Osteoblast (primary cell): ENCODE measurements at places on chromosomes 1 and 21. TPM values are rescaled to one million over a fixed set of nuclear protein-coding genes. Genes with fewer than 3 reads are reported as not detected.

SERPINC1 gene
- under 0.01 TPM in 1 of 2 replicates, not detected in the other for total RNA-seq

SPATA21 gene
- total RNA-seq, result not detected in 2 replicates

OPTC gene
- total RNA-seq, result not detected in 2 replicates

FMO1 gene
- total RNA-seq, result not detected in 2 replicates

ATAD3C gene
- under 0.01 and 0.59 TPM in 2 replicates for total RNA-seq

DNA sequence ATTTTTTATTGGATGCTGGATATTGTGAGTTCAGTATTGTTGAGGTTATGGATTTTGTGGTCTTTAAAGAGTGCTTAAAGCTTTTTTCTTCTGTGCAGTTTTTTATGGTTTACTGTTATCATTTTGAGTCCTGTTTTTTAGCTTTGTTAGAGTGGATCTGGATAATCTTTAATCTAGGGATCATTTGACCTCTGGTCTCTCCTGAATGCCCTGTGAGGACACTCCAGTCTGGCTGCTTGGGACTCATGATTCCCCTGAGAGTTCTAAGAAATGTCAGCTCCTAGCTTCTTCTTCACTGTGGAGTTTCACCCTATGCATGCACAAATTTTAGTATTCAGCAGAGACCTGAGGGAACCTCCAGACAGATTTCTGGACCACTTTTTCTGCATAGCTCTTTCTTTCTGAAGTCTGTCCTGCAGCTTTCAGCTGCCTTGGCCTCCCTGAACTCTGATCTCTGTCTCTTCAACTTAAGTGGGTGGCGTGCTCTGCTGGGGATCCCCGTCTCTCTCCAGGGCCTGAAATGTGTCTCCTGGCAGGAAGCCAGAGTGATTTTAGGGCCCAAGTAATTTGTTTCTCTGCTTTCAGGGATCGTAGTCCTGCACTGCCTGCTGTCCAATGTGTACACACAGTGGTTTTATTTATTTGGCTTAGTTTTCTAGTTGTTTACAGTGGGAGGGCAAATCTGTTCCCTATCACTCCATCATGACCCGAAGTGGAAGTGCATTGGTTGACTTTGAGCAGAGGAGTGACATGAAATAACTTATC, 14.7 kb downstream of the PEX14 start:
- no peak overlapping the region for H3K4me3 ChIP-seq
- no peaks in the 10 kb centered on the region for H3K36me3 ChIP-seq
- H3K27me3 ChIP-seq, result no peaks in the 10 kb centered on the region
- no peak overlapping the region for H3K27ac ChIP-seq
- DNase-seq, result no peak
- H3K4me1 ChIP-seq, result peaks cover 5% of the 10 kb centered on the region

GRCh38 chr1:84479998-84480397, 932 bp downstream of the RPF1 start:
- peaks cover 15% of the 10 kb centered on the region for H3K27me3 ChIP-seq
- peaks cover 7% of the 10 kb centered on the region for H3K4me1 ChIP-seq
- peak overlapping the region; percentile 94 for H3K4me3 ChIP-seq
- peak overlapping the region; percentile 86 for H3K27ac ChIP-seq

GRCh38 chr1:244439391-244440032, 12.2 kb downstream of the ADSS2 start:
- no peak overlapping the region for H3K4me3 ChIP-seq
- no peak for DNase-seq
- H3K27me3 ChIP-seq, result no peaks in the 10 kb centered on the region
- H3K4me1 ChIP-seq, result peaks cover 31% of the 10 kb centered on the region
- H3K27ac ChIP-seq, result no peak overlapping the region
- no peaks in the 10 kb centered on the region for H3K36me3 ChIP-seq

DNA sequence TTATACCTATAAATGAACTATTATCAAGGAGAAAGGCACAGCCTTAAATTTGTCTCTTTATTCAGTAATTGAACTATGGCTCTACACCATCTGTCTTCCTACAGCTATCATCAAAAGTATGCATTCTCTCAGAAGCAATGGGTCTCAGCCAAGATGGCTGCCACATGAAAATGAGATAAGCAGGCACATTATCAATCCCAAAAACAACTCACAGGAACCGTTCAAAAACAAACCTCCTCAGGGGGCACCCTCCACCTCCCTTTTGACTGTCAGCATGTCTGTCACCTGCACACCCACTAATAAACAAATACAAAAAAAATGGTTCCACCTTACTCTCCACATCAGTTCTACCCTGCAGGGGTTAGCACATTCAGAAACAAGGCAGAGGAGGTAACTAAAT, 23.6 kb downstream of the KIAA0319L start:
- no peaks in the 10 kb centered on the region for H3K36me3 ChIP-seq
- no peak overlapping the region for H3K4me3 ChIP-seq
- DNase-seq, result no peak

- no peak overlapping the region for H3K27ac ChIP-seq
- no peaks in the 10 kb centered on the region for H3K27me3 ChIP-seq
- H3K4me1 ChIP-seq, result no peaks in the 10 kb centered on the region
- no peak for DNase-seq
- no peak overlapping the region for H3K4me3 ChIP-seq
- no peaks in the 10 kb centered on the region for H3K36me3 ChIP-seq
These were observed 42.9 kb upstream of the LGALS8 start for GRCh38 chr1:236480758-236481436.

DNA sequence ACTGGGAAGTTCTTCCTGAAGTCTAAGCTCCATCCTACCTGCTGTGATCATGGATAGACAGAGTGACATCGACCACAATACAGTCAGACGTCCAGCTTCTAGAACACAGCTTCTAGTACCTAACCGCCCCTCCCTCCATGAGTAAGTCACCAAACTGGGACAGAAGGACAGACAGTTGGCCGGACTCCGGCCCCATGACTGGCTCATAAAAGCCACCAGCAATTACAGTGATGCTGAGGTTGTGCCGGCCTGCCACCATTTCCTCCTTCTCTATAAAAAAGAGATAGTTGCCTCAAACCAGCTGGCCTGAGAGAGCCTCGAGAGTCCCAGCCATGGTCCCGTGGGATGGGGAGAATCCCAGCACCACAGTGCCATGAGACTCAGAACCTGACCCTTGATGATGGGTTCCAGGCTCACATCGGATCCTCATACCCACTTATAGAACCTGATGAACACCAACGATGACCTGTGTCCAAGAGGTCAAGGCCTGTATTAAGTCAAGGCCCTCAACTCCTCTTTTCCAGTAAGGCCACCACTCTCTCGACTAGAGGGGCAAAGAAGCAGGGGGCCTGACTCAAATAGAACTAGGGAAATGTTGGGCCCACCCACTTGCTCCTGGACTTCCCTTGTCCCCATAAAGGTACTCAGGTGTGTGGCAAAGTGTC, 3.4 kb downstream of the MEF2D start:
- H3K4me1 ChIP-seq, result peaks cover 59% of the 10 kb centered on the region
- H3K4me3 ChIP-seq, result peak overlapping the region; percentile 49
- H3K36me3 ChIP-seq, result peaks cover 6% of the 10 kb centered on the region
- H3K27ac ChIP-seq, result peak overlapping the region; percentile 67
- DNase-seq, result peak; percentile 75
- H3K27me3 ChIP-seq, result no peaks in the 10 kb centered on the region

DNA sequence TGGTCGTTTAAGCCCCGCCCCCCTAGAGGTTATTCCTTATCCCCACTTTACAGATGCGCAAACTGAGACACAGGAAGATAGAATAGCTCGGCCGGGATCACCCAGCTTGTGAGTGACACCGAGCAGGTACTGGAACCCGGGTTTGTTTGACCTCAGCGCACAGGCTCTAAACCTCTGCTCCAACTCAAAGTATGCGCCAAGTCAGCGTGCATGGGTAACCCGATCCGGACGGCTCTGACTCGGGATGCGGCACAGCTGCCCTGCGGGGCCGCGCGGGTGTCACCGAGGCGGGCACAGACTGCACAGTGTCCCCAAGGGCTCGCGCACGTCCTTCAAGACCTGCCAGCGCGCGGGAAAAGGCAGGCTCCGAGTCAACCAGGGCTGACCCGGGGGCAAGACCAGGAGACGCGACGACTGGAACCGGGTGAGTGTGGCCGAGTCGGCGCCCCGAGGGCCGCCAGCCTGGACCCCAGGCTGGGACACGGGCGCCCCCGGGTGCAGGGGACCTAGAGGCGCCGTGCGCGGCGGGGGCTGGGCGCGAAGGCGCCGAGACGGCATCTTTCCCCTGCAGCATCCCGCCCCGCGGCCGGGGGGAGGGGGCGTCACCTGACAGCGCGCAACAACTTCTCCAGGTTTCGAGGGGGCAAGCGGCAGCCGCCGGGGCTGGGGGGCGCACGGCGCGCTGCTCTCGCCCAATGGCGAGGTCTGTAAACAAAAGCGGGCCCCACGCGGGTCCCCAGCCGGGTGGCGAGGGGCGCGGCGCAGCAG, 101.9 kb upstream of the SOD1 start:
- peaks cover 53% of the 10 kb centered on the region for H3K27me3 ChIP-seq
- no peaks in the 10 kb centered on the region for H3K36me3 ChIP-seq
- H3K4me3 ChIP-seq, result no peak overlapping the region
- peaks cover 8% of the 10 kb centered on the region for H3K4me1 ChIP-seq
- no peak overlapping the region for H3K27ac ChIP-seq

DNA sequence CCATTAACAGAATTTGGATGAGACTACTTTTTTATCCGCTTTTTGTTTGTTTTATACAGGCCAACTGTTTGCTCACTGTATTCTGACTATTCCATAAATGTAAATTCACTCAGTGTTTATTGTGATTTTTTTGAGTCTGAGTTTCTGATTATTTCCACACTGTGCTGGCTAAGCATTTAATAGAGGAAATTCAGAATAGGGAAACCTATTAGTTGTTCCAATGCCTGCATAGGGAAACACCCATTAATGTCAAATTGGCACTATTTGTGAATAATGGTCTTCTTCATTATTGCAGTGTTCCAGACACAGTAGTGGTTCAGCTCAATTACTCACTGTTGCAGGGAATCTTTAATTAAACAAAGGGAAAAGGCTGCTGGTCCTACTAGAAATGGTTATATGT, 174.7 kb upstream of the SGIP1 start:
- no peak for DNase-seq
- no peaks in the 10 kb centered on the region for H3K27me3 ChIP-seq
- H3K36me3 ChIP-seq, result peaks cover 23% of the 10 kb centered on the region
- H3K27ac ChIP-seq, result no peak overlapping the region
- peaks cover 25% of the 10 kb centered on the region for H3K4me1 ChIP-seq

- no peak overlapping the region for H3K27ac ChIP-seq
- H3K4me3 ChIP-seq, result no peak overlapping the region
- H3K4me1 ChIP-seq, result peaks cover 2% of the 10 kb centered on the region
- DNase-seq, result no peak
- H3K27me3 ChIP-seq, result no peaks in the 10 kb centered on the region
These were observed 597.1 kb downstream of the KIF26B start for GRCh38 chr1:245751726-245752470.

GRCh38 chr1:230282157-230282556, 144.0 kb downstream of the PGBD5 start:
- no peak for DNase-seq
- no peak overlapping the region for H3K4me3 ChIP-seq
- no peak overlapping the region for H3K27ac ChIP-seq

DNA sequence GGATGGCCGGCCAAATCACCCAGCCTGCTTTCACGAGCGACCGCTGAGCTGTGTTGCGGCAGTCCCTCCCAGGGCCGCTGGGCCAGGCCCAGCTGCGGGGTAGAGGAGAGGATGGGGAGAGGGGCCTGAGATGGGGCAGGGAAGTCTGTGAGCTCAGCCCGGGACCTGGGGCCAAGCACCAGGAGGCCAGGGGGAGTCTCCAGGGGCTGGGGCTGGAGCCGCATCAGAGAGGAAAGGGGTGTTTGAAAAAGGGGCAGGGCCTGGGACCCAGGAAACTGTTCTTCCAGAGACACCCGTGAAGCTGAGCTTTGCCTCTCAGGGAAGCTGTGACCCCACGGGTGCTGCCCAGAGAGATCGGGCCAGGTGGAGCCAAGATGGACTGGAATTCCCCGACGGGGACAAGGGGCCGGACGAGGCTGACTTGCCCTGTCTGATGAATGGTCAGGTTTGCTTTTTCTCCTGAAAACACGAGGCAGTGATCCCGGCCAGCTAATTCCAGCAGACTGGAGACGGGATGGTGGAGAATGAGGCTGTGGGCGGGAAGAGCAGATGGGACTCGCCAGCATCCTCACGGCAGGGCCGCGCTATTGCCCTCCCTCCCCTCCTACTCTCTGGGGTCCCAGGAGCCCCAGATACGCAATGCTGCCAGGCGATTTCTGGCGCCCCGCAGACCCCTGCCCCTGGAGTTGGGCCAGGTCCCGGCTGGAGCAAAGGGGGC, 40.3 kb upstream of the COL18A1 start:
- H3K4me1 ChIP-seq, result peaks cover 29% of the 10 kb centered on the region
- H3K36me3 ChIP-seq, result no peaks in the 10 kb centered on the region
- DNase-seq, result peak; percentile 95
- H3K4me3 ChIP-seq, result peak overlapping the region; percentile 30
- no peaks in the 10 kb centered on the region for H3K27me3 ChIP-seq

GRCh38 chr1:181135437-181135731, 46.9 kb downstream of the IER5 start:
- H3K4me1 ChIP-seq, result peaks cover 33% of the 10 kb centered on the region
- no peaks in the 10 kb centered on the region for H3K27me3 ChIP-seq
- H3K36me3 ChIP-seq, result no peaks in the 10 kb centered on the region
- peak overlapping the region; percentile 98 for H3K27ac ChIP-seq
- DNase-seq, result peak; percentile 10

GRCh38 chr1:184407816-184408510, 21.1 kb downstream of the C1orf21 start:
- H3K27me3 ChIP-seq, result no peaks in the 10 kb centered on the region
- no peaks in the 10 kb centered on the region for H3K36me3 ChIP-seq
- peaks cover 16% of the 10 kb centered on the region for H3K4me1 ChIP-seq
- no peak overlapping the region for H3K4me3 ChIP-seq
- no peak overlapping the region for H3K27ac ChIP-seq

DNA sequence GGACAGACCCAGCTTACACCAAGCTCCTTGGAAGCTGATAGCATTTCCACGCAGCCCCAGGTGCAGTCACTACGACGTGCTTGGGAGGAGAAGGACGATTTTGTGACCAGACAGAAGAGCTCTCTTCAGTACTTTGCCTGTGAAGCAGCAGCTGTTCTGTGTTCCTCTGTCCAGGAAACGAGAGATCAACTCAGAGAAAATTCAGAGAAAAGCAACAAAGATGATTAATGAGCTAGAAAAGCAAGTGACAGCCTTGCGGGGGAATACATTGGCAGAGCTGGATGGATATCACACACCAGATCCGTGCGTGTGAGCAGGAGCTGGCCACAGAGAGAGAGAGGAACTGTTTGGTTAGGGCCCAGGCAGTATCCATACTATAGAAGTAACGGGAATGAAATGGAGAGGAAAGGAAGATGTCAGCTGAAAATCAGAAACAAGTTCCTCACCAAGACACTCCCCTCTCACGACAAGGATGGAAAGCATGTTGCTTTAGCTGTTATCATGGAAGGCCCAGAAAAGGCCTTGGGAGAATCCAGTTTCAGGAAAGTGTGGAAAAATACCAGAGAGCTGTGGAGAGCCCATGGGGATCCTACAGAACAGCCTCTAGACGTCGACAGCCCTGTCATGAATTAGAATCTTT, 106.2 kb downstream of the TOMM20 start:
- no peak overlapping the region for H3K4me3 ChIP-seq
- H3K27me3 ChIP-seq, result no peaks in the 10 kb centered on the region
- H3K27ac ChIP-seq, result no peak overlapping the region
- H3K36me3 ChIP-seq, result no peaks in the 10 kb centered on the region
- DNase-seq, result peak; percentile 55
